ENCODE measurements at places on chromosomes 12 and 14.

DNA sequence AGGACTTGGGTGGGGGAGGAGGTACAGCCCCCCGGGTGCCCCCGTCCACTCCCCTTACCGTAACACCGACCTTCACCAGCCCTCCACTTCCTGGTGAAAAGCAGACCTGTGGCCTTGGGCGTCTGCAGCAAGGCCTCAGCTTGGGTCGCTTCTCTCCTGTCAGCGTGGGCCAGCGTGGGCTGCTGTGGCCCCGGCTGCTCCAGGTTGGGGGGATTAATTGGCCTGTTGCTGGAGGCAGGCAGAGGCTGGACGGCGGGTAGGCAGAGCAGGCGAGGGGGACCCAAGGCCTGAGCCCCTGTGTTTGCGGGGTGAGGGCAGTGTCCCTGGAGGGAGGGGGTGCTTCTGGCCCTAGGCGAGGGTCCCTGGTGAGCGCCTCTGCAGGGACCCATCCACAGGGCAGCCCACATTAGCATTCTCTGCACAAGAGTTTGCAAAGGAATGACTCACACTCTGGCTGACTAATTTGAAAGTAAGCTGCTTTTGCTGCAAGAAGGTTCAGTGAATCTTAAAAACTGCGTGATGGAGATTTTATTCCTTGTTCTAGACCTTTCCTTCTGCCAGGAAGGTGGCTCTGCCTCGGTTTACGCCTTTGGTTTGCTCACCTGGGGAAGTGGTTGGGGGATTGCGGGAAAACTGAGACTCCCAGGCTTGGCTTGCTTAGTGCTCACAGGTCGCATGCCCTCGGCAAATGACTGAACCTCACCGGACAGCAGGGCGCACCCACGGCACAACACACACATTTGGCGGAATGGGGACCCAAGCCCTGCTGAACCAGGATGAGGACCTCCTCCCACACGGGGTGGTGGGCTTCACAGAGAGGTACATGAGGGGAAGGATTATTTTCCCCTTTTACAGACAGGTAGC lies 37.9 kb upstream of the DLK1 start:
- H3K36me3 ChIP-seq: no peaks in the 10 kb centered on the region
- H3K4me1 ChIP-seq: no peaks in the 10 kb centered on the region
- H3K27me3 ChIP-seq: no peaks in the 10 kb centered on the region
- no peak for DNase-seq
- no peak overlapping the region for H3K4me3 ChIP-seq

DNA sequence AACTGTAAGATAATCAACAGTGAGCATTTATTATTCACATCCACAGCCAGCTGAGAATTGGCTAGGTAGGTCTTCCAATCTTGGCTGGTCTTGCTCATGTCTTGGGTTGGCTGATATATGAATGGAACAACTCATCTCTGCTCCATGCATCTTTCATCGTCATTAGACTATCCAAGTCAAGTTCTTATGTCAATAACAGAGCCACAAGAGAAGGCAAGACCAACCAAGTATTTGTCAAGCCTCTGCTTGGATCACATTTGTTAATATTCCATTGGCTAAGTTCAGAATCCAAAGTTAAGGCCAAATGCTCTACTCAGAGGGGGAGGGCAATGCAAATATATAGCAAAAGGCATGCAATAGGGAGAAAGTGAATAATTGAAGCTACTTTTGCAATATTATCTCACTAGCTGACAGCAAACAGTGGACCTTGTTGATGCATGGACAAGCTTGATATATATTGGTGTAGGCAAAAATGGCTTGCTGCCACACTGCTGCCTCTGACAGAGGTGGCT lies 53.1 kb downstream of the WASHC3 start:
- H3K27ac ChIP-seq: no peak overlapping the region
- H3K36me3 ChIP-seq: peaks cover 30% of the 10 kb centered on the region
- no peaks in the 10 kb centered on the region for H3K27me3 ChIP-seq
- H3K4me1 ChIP-seq: no peaks in the 10 kb centered on the region

DNA sequence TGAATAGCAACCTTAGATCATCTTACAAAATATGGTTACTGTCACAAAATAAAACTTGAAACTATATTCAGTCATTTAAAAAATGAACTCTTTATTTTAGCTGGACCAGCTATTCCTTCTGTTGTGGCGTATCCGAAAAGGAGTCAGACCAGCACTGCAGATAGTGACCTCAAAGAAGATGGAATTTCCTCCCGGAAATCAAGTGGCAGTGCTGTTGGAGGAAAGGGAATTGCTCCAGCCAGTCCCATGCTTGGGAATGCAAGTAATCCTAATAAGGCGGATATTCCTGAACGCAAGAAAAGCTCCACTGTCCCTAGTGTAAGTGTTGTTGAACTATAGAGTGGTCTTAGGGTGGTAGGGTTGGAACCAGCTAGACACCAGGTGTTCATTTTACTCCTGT lies 47.7 kb downstream of the CKB start:
- DNase-seq: no peak
- H3K27me3 ChIP-seq: no peaks in the 10 kb centered on the region
- H3K36me3 ChIP-seq: peaks cover 44% of the 10 kb centered on the region
- no peak overlapping the region for H3K4me3 ChIP-seq
- H3K27ac ChIP-seq: no peak overlapping the region
- H3K4me1 ChIP-seq: peaks cover 8% of the 10 kb centered on the region

GRCh38 chr12:107600581-107601144 lies 84.9 kb upstream of the PWP1 start:
- DNase-seq: no peak
- no peak overlapping the region for H3K4me3 ChIP-seq
- no peaks in the 10 kb centered on the region for H3K36me3 ChIP-seq
- no peaks in the 10 kb centered on the region for H3K27me3 ChIP-seq
- H3K27ac ChIP-seq: no peak overlapping the region
- no peaks in the 10 kb centered on the region for H3K4me1 ChIP-seq

GRCh38 chr12:57720606-57721595 lies 17.6 kb downstream of the AGAP2 start:
- peak; percentile 6 for DNase-seq
- no peak overlapping the region for H3K4me3 ChIP-seq
- H3K27ac ChIP-seq: peak overlapping the region; percentile 77
- peaks cover 49% of the 10 kb centered on the region for H3K36me3 ChIP-seq
- H3K27me3 ChIP-seq: no peaks in the 10 kb centered on the region

All from activated CD4-positive, alpha-beta T cell treated with anti-CD3 and anti-CD28 coated beads, Interleukin-2, amount 10 ng/mL, durations not matched to agents 7 days and 5 days (primary cell).